ENCODE measurements at places on chromosomes 5 and 9.

- DNase-seq: no peak
Observed at GRCh38 chr5:399296-400281, 43.4 kb upstream of the EXOC3 start.

DNA sequence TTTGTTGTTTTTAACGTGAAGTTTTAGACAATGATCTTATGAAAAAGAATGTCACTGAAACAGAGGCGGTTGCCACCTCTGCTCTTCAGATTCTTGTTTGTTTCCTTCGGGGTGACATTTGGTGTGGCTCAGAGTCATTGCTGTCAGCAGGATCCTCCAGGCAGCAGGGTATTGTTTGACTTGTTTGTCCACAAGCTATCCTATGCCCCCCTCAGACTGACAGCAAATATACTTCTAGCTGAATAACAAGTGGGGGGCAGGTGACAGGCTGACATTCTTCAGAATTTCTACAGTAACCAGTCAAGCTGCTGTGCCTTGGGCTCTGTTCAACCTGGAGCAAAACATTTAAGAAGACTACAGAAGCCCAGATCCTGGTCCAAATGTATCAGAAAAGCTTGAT lies 383.3 kb downstream of the YTHDC2 start:
- no peak for DNase-seq

DNA sequence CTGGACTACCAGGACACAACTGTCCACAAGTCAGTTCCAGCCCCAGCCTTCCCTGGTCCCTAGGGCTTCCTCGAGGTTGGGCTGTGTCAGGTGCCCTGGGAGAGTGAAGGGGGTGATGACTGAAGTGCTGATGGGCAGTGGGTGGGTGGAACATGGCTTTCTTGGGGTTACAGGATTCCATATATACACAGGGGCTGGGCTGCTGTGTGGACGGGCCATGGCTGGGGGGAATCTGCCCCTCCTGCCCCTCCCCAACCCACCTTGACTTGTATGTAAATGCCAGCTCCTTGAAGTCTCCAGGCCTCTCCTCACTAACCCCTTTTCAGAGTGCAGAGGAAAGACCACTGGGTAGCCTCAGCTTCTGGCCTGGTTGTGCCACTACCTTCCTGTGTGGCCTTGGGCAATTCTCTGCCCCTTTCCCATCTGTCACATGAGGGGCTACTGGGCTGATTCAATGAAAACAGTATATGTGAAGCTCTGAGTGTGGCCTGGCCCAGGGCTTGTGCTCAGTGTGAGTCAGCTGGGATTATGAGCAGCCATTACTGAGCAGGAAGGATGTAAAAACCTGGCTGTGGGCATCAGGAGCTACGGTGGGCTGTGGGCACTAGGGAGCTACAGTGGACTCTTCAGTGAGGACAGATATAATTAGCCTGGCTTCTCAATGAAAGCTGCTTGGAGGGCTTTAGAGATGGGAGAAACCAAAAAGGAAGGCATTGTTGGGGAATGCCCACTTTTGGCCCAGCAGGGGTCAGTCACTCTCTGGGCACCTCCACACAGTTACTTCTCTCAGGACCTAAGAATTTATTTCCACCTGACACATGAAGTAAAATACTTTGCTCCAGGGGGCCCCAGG lies 23.3 kb downstream of the PITX1 start:
- no peak for DNase-seq

DNA sequence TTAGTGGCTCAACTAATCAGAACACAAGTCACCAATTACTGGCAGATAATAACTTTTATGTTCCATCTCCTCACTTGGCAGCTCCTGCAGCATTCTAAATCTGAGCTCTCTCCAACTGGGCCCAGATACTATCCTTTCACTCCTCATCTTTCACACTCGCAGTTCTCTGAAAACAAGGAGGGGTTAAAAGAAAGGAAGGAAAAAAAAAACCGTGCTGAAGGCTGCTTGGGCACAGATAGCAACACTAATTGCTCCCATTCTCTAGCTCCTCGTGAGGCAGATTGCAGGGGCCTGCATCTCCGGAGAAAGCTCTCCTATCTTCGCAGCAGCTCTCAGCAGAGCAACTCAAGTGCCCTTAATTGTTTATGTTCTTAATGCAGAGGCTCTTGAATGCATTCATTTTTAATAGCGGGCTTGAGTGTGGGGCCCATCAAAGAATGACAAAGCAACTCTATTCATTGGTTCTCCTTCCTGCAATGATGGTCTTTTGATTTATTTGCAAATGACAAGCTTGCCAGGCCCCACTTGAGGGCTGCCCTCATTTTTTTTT lies 23.9 kb downstream of the TLE1 start:
- DNase-seq: no peak

DNA sequence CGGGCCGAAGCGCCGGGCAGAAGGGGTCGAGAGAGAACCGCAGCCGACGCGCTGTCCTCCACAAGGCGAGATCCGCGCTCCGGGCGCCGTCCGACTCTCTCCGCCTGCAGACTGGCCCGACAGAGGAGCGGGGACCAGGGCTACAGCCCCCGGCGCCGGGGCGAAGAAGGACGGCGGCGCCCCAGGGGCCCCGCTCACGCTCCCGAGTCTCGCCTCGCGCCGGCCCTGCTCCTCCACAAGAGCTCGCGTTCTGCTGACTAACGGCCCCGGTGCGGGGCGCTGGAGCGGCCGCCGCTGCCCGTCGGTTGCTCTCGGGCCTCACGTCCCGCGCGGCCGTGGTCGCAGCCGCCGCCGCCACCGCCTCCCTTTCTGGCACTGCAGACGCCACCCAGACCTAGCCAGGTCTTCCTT lies 338 bp downstream of the ABHD17B start:
- DNase-seq: no peak

DNA sequence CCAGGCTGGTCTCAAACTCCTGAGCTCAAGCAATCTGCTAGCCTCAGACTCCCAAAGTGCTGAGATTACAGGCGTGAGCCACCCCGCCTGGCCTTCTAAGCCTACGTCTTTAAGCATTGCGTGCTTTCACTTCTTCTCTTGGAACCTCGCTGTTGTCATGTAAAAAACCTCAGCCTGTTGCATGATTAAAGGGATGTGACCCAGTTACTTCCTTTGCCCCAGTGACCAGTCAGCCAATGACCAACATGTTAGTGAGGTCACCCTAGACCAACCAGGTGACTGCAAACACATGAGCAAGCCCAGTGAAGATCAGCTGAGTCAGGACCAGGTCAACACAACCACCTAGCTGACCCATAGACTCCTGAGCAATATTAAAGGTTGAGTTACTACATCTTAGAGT lies 10.5 kb downstream of the KIF4B start:
- DNase-seq: no peak

All from cortex of kidney (tissue), 1 donor.